ENCODE measurements at places on chromosomes 16 and 17. TPM values are rescaled to one million over a fixed set of nuclear protein-coding genes. Genes with fewer than 3 reads are reported as not detected.

The CDH5 gene
- polyA plus RNA-seq = not detected

The HCRT gene
- not detected for polyA plus RNA-seq

The TBC1D3I gene
- polyA plus RNA-seq = 0.07 TPM

The SSTR5 gene
- not detected for polyA plus RNA-seq

The RAB40C gene
- 13.7 TPM for polyA plus RNA-seq

The SLC5A10 gene
- polyA plus RNA-seq = not detected

The PVALEF gene
- polyA plus RNA-seq = not detected

The KLHL10 gene
- not detected for polyA plus RNA-seq

The DPEP3 gene
- not detected for polyA plus RNA-seq

The EPOP gene
- polyA plus RNA-seq = 0.82 TPM

The PERCC1 gene
- not detected for polyA plus RNA-seq

The CSH1 gene
- polyA plus RNA-seq = not detected

The CACNG1 gene
- polyA plus RNA-seq = not detected

The RNU2-1 gene
- polyA plus RNA-seq = not detected

The CDRT15 gene
- polyA plus RNA-seq = not detected

- no peak for DNase-seq
These were observed 11.0 kb downstream of the ABCA3 start for GRCh38 chr16:2329532-2329931.

- DNase-seq = peak; percentile 17
These were observed 221.1 kb upstream of the GSE1 start for GRCh38 chr16:85391769-85392583.

DNA sequence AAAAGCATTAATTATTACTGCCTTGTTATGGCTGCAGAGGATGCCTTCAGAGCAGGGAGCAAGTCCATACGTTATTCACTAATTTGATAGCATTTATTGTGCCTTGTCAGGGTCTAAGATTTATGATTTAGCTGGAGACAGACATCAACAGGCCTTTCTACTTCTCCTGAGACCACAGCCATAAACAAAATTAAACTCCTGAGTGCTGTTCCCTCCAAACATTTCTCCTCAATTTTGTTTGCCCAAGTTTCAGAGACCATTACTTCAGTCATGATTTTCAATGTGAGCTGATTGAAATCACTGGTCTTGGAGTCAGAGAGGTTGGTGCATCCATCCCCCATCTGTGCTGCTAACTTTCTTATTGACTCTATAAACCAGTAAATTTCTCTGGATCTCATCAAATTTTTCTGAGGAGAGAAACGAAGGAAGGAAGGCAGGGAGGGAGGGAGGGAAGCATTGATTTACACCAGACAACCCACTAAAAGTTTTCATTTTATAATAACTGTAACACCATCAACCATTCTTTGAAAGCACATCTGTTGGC is 423.6 kb upstream of the CDH11 start:
- no peak for DNase-seq

DNA sequence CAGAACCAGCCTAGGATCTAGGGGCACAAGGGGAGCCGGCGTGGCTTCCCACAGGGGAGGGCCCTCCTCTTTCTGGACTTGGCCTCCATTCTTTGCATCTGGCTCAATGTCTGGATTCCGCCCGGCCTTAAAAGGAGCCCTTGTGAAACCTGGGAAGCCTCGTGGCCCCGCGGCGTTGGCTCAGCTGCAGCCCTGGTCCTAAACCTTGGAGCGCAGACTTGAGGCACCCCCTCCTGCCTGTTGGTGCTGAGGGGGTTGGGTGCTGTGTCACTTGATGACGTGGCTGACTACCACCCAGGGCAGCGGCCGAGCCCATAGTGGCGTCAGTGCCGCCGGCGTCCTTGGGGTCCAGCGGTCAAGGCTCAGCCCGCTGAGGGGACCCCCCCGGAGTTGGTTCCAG is 4.4 kb downstream of the TRAPPC2L start:
- DNase-seq = no peak

DNA sequence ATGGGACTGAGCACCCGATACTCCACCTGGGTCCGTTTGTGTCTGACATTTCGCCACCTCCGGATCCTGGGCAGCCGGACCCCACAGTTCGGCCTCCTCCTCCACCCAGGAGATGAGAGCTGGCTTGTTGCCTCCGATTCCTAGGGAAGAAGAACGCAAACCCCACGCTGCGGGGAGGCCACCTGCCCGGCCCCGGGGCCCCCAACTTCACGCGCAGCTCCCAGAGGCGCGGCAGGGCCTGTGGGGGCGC is 542 bp downstream of the ZNF764 start:
- DNase-seq = no peak

GRCh38 chr17:81959362-81960129 is 1.4 kb downstream of the NOTUM start:
- DNase-seq = peak; percentile 24

DNA sequence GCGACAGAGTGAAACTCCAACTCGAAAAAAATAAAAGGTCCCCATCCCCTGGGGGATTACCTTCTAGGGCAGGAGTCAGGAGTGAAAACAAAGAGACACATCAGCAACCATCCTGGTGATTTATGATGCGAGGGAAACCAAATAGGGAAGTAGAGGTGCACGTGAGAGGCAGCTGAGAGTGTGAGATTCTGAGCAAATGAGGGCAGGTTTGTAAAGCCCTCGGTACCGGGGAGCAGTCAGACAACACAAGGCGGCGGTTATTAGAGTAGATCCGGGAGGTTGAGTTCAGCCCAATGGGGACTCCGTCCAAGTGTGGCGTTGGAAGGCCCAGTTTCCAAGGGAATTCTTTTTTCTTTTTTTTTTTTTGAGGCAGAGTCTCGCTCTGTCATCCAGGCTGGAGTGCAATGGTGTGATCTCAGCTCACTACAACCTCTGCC is 7.4 kb upstream of the ARMC7 start:
- no peak for DNase-seq

GRCh38 chr16:13480801-13481200 is 439.2 kb upstream of the ERCC4 start:
- no peak for DNase-seq

DNA sequence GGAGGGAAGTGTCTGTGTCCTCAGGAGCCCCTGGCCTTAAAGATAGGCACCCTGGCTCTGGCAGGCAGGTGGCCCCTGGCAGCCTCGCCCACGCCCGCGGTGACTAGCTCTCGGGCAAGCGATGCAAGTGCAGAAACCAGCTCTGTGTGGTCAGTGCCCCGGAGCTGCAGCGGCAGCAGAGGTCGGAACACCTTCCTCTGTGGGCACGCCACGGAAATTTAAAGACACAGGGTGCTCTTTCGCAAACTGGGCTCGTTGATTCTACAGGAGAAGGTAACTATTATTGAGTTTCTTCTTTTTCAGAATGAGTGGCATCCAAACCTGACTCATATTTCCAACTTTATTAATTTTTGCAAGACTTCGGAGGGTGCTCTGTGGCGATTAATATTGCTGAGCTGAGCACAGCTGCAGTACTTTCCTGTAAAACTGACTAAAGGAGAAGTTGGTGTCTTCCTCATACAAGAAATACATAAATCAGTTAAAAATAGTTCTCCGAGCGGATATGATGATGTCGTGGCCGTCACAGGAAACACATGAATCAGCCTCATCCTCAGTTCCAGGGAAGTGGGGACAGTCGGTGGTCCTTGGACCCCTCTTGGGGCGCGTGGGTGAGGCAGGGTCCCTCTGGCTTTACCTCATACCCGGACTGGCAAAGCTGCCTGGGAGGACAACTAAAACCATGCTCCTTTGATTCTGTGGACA is 120.2 kb downstream of the METRNL start:
- peak; percentile 49 for DNase-seq

GRCh38 chr16:64629622-64630021 is 492.2 kb downstream of the CDH11 start:
- no peak for DNase-seq

GRCh38 chr17:39167476-39167875 is 1.5 kb upstream of the ARL5C start:
- DNase-seq = no peak

DNA sequence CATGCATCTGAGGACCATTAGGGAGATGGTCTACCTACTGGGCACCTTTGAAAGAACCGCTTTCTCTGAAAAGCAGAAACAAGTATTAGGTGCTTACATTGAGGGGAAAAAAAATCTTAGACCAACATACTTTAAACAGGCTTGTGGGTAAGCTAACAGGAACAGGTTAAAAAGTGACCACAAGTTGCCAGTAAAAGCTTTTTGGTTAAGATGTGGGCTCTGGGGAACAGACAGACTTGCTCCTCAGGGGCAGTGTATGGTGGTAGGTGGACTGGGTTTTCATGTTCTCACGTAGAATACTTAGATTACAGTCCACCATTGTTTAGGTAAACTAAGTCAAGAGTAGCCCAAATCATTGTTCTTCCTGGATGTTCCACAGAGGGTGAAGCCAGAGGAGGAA is 41.2 kb downstream of the REXO5 start:
- DNase-seq = no peak

DNA sequence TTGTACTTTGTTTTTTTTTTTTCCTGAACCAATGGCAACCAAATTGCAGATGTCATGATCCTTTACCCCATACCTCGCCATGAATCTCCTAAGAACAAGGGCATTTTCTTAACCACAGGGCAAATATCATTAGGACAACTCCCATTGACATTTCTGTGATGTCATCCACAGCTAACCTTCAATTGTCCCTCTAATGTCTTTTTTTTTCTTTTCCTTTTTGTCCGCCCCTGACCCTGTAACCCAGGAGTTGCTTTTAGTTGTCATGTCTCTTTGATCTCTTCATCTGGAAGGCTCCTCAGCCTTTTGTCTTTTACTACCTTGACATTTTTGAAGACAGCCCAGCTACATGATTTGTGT is 410 bp upstream of the NAGPA start:
- DNase-seq = no peak

DNA sequence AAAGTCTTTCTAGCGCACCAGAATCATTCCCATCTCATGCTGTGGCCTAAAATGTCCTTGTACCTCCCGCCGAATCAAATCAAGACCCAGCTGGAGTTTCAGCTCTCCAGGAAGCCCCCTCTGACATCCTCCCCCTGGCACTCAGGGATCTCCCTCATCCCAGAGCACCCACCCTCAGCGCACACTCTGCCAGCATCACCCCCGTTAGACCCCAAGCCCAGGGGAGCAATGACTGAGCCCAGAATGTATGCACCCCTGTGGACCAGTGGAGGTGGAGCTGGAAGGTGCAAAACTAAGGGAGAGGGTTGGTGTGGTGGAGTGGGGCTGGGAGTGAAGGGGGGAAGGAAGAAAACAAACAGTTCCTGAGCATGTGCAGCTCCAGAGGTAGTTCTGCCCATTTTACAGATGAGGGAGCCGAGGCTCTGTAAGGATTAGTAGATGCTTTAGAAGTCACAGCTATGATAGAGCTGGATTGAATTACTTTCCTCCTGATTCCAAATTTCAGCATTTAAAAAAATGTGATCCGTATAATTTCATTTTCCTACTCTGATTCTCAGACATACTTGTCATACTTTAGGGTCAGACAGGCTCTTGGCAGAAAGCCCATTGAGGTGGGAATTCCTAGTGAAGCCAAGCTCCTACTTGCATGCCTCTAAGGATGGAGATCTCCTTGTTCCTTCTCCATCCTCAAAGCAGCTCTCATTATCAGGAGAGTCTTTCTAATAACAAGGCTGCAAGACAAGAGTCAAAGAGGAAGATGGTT is 242.7 kb downstream of the KATNIP start:
- no peak for DNase-seq

DNA sequence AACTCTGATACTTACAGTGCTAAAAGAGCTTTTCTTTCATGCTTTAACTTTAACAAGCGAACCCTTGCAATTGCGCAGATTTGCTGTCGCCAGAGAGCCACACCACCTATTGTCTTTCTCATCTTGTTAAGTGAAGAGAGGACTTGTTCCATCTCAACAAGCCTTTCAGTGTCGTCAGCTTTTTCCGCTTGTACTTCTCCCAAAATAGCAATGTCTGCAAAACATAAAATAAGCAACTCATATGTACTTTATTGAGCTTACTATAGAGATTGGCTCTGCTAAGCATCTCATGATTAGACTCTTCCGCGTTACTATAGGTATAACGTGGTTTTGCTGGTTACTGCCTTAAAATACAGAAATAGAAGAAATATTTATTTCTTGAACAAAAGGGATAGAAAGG is 51.9 kb downstream of the ABCA8 start:
- DNase-seq = no peak

- peak; percentile 8 for DNase-seq
These were observed 8.3 kb downstream of the PIK3R6 start for GRCh38 chr17:8859027-8859803.

DNA sequence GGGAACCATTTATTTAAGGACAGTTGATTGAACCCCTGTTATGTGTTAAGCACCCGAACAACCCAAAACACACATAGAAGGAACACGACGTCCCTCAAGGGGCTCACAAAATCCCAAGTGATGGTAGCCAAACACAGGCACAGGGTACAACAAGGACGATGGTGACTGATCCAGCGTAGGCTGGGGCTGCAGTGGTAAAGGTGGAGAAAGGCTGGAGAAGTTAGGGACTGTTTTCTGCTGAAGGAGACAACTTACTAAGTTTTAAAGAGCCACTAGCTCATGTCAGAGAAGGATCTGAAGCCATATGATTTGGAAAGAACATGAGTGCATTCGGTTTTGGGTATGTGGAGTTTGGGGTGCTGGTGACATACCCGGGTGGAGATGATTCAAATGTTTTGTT is 229.6 kb upstream of the TNRC6C start:
- DNase-seq = no peak

GRCh38 chr17:27352448-27353032 is 58.6 kb downstream of the WSB1 start:
- DNase-seq = peak; percentile 24

GRCh38 chr17:79836972-79837887 is 2.0 kb downstream of the CBX4 start:
- DNase-seq = peak; percentile 74

- no peak for DNase-seq
These were observed 10.2 kb upstream of the MAF start for GRCh38 chr16:79610771-79611170.

- DNase-seq = no peak
These were observed 25.6 kb upstream of the CNOT1 start for GRCh38 chr16:58655215-58655596.

GRCh38 chr16:50193594-50193993 is 40.5 kb downstream of the TENT4B start:
- DNase-seq = peak; percentile 16

- DNase-seq = peak; percentile 24
These were observed 941 bp upstream of the MRPS34 start for GRCh38 chr16:1773703-1774447.

GRCh38 chr17:81471818-81472456 is 40.7 kb downstream of the ACTG1 start:
- DNase-seq = no peak

DNA sequence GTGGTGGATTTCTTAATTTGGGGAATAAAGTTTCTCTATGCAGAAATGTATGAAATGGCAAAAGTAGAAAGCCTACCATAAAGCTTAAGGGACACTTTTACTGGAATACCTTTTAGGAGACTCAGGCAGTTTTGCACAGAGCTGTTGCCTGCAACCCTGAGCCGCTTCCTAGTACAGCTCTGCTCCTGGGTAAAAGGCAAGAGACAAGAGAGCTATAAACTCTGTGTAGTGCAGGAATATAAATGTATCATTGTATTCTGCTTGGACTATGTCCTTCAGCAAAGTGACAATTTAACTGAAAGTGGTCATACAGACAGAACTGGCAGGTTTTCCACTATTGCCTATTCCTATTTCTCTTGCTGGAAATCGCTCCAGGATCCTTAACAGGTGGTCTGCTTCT is 65.3 kb upstream of the MYOCD start:
- DNase-seq = no peak

- no peak for DNase-seq
These were observed 339.2 kb upstream of the TNRC6C start for GRCh38 chr17:77619326-77619725.

- DNase-seq = no peak
These were observed 116.4 kb upstream of the ZNF750 start for GRCh38 chr17:82956146-82956725.

All from IMR-90 (cell line).